NCI-H345 (cell line): ENCODE measurements at places on chromosomes 7 and 10.

- DNase-seq, result no peak
Measured at GRCh38 chr7:47103498-47104205, 478.3 kb downstream of the TNS3 start.

GRCh38 chr7:75660566-75661215 lies 78.0 kb downstream of the HIP1 start:
- no peak for DNase-seq

DNA sequence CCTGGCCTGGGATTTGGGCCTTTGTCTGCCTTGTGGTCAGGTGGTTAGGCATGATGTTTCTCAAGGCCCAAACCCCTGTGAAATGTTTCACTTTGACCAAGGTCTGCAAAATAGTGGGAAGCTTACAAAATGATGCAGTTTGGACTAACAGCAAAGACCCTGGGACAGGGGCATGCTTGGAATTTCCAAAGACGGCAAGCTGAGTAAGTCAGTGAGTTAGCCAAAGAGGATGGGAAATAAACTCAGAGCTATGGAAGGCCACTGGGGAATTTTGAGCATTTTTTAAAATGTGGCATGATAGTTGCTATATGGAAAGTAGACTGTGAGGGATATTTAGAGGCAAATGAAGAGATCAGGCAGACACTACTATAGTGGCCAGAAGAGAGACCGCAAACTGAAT lies 31.6 kb upstream of the PPP1R3C start:
- DNase-seq, result no peak

DNA sequence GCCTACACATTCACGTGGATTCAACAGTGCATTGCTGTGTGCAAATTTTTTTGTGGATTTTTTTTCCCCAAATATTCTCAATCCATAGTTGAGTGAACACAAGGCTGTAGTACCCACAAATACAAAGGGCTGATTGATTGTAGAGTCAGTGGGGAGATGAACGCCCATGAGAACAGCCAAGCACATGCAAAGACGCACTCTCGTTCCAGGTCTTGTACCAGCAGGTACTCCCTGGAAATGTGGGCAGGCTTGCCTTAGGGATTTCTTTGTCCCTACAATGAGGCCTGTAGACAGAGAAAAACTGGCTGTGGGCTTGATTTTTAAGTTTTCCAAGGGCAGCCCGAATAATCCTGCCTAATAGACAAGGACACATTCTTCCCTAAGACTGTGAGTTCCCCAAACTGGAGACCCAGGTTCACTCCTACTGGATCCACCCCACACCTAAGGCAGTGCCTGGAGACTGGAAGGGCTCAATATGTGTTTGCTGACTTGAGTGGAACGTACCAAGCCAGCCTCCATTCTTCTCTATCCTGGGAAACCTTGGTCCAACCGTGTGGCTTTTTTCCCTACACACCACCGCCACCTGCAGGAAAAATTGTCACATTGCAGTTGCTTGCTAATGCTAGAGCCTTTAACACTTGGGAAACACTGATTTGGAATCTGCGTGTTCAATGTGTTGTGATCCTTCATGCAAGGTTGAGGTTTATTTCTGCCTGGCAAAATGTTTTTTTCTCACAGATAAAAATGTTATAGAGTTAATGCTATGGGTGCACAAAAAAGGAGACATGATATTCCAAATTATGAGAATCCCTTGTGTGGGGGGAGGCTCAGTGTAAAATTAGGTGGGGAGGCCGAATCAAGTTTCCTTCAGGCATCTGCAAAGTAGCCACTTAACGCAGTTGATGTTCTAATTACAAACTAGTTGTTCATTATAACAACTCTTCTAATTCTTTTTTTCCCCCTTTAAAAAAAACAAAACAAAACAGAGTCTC lies 49.3 kb downstream of the PPP1R17 start:
- peak; percentile 73 for DNase-seq

GRCh38 chr7:30348083-30348560 lies 63.7 kb downstream of the ZNRF2 start:
- no peak for DNase-seq

DNA sequence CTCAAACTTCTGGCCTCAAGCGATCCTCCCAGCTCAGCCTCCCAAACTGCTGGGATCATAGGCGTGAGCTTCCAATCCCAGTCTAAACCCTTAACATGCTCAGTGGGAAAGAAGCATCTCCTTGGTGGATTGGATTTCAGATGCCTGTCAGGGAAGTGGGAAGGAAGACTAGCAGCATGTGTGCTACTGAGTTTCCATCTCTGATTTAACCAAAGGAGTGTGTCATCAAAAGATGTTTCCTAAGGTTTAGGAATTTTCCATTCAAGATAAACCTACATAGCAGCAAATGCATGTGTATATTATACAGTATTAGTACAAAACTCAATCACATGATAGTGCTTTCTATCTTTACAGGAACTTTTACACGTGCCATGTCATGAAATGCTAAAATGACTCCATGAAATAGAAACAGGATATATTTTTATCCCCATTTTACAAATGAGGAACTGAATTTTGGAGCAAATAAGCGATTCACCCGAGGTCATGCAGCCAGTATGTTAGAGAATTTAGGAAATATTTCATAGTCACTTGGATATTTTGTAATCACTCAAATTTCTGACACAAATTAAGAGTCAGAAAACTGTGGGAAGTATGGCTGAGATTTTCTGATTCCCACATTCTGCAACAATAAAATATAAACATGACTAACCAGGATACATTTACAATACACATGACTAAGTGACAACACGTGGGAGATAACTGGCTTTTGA lies 11.4 kb upstream of the TMEM26 start:
- DNase-seq, result no peak

- no peak for DNase-seq
Measured at GRCh38 chr7:36526863-36527548, 137.3 kb downstream of the ANLN start.

DNA sequence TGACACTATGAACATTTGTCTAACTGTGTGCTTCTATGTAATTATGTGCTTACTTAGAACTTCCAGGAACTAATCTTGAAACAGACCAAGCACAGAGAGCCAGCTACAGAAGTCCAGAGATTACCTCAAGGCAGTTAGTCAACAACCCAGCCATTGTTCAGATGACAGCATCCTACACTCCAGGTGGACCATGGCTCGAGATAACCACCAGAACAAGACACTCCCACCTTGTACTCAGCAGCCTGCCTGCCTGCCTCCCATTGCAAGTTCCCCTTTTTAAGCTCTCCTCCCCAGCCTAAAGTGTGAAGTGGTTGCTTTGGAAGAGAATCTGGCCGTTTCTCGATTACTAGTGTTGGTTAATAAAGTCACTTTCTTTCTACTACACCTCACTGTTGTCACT lies 1080.6 kb upstream of the LRRN3 start:
- no peak for DNase-seq

DNA sequence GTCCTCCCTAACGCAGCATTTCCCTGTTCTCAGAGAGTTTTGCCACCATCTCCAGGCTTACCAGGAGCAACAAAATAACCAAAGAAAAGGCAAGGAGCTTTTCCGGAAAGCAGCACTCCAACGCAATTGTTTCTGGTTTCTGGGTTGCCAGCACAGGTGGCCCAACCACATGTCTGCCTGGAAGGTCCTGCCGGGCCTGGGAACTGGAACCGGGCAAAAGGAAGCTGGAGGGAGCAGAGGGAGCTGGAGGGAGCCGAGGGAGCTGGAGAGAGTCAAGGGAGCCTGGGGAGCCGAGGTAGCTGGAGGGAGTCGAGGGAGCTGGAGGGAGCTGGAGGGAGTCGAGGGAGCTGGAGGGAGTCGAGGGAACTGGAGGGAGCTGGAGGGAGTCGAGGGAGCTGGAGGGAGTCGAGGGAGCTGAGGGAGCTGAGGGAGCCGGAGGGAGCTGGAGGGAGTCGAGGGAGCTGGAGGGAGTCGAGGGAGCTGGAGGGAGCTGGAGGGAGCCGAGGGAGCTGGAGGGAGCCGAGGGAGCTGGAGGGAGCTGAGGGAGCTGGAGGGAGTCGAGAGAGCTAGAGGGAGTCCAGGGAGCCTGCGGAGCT lies 54.6 kb downstream of the STK32C start:
- DNase-seq, result no peak

GRCh38 chr7:46752881-46753366 lies 829.0 kb downstream of the TNS3 start:
- DNase-seq, result no peak

- DNase-seq, result peak; percentile 36
Measured at GRCh38 chr7:22442882-22443369, 57.1 kb downstream of the STEAP1B start.

GRCh38 chr10:71234970-71235685 lies 22.8 kb downstream of the UNC5B start:
- DNase-seq, result no peak

DNA sequence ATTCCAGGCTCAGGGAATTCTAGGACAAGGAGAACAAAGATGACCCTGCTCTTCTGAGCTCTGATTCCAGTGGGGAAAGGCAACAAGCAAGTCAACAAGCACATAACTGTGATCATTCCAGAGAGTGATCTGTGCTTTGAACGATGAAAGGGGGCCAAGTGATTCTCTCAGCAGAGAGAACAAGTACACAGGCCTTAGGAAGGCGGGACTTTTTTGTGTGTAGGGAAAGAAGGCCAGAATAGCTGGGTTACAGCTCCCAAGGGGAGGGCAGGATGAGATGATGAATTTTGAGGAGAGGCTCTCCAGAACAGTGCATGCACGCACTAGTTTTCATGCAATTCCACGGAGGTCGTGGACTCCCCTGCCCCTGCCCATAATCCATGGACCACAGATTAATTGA lies 565.2 kb downstream of the SDK1 start:
- no peak for DNase-seq

DNA sequence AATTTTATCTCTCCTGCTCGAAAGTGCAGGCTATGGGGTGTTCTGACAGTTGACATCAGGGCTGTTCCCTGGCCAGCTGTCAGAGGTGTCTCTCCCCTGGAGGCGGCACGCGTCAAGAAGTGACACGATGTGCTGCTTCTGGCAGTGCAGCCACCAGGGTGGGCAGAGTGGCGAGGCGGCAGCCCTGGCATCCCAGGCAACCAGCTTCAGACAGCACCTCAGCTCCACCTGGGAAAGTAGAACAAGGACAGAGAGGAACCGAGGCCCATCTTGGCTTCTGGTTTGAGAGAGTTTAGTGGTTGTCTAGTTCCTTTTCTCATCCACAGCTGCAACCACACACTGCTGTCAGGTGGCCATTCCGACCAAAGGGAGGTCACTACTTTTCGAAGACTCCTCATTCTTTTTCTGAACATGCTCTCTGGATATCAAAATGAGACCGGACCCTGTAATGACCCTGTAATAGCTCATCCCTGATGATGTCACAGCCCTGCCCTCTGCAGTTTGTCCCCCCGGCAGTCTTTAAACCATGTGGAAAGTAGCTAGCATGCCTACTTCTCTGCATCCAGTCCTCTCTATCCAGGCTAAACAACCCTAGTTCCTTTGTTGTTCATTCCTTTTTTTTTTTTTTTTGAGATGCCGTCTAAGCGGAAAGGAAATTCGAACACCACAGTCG lies 381.0 kb upstream of the NRP1 start:
- DNase-seq, result no peak

DNA sequence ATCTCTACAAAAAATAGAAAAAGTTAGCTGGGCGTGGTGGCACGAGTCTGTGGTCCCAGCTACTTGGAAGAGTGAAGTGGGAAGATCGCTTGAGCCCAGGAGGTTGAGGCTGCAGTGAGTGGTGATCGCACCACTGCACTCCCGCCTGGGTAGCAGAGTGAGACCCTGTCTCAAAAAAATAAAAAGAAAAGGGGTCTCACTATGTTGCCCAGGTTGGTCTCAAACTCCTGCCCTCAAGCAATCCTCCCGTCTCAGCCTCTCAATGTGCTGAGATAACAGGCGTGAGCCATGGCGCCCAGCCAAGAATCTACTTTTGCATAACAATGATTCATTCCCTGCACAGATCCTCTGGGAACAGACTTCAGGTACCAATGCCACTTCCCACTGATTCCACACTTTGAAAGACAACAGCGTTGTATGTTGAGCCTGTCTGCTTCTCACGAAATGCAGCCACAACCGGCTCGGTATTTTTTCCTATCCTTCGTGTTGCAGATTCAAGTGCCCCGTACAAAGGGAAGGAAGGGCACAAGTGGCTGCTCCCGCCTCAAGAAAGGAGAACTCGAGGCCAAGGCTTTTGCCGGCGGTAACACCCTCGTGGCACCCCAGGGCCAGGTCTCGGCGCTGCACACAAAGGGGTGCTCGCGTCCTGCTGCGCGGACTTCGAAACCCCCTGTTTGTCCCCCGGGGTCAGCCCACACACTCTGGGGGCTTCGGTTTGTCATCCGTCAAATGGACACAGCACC lies 745 bp downstream of the DAGLB start:
- peak; percentile 91 for DNase-seq

DNA sequence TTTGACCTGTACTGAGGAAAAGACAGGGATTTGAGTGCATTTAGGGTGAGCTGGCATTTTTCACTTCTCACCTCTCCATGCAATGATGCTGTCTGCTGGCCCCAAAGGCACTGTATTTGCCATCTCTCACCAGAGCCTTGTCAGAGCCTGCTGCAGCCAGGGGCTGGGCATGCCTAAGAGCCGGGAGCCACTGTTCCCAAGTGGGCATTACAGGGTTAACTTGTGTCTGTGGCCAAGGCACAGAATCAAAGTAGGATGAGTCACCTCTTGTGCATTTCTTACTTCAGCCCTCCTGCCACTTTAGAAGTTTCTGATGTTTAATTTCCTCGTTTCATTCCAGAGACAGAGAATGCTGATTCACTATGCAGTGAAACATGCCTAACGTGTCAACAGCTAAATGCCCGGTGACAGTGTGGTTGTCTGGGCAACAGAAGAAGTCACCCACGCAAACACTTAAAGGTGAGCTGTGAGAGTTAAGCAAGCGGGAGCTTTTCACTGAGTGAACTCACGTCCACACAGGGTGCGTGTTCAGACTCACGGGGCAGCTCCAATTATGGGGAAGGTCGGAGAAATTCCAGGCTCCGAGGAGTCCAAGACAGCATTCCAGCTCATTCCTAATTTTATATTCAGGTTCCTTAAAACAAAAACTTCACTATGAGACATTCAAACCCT lies 57.1 kb upstream of the IGFBP3 start:
- no peak for DNase-seq

DNA sequence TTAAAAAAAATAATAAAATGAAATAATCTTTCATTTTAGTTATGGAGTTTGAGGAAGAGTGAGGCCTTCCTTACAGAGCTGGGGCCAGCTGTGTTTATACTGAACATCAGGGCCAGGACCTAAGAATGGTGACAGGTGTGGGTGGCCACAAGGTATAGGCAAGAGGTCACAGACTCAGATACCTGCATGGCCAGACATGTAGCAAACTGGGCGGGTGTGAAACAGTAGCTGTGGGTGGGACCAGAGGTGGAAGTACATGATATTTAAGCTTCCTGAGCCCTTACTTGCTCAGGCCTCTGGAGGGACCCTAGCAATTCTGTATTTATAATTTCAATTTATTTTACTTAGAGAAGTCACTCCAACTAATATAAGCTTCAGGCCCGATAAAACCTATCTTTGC lies 27.7 kb upstream of the CAMK1D start:
- no peak for DNase-seq

DNA sequence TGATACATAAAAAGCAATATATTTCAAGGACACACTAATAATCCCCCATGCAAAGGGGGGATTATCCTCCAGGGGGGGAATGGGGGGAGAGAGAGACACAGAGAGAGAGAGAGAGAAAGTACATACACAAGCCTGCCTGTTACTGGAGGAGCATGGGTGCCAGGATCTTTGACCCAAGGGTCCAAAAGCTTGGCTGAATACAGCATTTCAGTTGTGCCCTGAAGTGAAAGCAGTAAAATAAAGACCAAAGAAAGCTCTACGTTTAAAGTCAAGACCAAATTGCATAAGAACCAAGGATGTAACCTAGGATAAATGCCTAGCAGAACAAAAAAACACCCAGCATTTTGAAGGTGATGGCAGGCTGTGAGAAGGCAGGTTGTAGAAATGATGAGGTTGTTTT lies 27.8 kb upstream of the ITGB8 start:
- DNase-seq, result no peak
